ENCODE measurements at places on chromosomes 12 and 14.
A peak's percentile ranks its signal among the peaks of the same experiment; 100 is the strongest.

- peak; percentile 12 for DNase-seq
These were observed 172.0 kb downstream of the RERGL start for GRCh38 chr12:17918013-17918412.

DNA sequence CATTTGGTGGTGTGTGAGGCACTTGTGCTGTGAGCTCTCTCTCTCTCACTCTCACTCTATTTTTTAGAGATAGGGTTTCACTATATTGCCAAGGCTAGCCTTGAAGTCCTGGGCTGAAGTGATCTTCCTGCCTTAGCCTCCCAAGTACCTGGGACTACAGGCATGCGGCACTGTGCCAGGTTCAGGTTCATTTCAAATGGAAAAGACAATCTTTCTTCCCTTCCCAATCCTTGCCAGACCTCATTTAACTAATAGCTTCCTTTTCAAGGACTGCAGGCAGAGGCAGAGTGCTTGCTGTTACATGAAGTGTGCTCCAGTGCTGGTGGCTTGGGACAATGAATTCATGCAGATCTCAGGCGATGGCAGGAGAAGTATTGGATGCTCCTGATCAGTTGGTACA, 73.2 kb upstream of the BICD1 start:
- DNase-seq: no peak

- DNase-seq: peak; percentile 42
These were observed 18.5 kb upstream of the DHRS7 start for GRCh38 chr14:60183741-60184140.

DNA sequence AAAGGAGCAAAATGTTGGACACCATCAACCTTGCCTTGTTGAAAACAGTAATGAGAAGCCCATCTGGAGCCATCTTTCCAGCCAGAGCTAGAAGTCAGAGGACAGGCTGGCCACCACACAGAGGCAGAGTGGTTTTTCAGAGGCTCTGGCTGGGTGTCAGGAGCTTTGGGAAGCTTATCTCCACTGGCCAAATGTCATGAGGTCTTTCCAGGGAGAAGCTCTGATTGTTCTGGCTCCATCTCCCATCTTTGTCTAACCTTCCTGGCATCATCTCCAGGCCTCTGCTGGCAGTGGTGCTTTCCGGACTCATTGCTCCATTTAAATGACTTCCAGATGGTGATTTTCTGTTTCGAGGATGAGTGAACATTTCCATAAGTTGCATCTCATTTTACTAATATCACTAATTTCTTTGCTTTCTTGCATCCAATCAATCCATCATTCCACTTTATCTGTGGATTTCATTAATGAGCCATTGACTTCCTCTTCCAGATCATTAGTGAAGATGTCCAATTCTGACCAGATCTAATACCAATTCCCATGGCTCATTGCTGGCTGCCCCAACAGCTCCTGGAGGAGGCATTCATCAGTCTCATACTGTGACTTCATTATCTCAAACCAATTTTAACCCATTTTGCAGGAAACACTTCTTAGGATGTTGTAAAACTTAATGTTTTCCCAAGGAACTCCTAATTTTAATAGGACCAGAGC, 35.3 kb upstream of the TMTC1 start:
- DNase-seq: peak; percentile 72

- DNase-seq: peak; percentile 47
These were observed 94.4 kb downstream of the CRACR2A start for GRCh38 chr12:3658327-3659163.

- peak; percentile 17 for DNase-seq
These were observed 158.3 kb downstream of the ADGRD1 start for GRCh38 chr12:131112021-131112420.

- DNase-seq: no peak
These were observed 38.3 kb downstream of the NTF3 start for GRCh38 chr12:5470221-5470620.
